ENCODE measurements at places on chromosomes 13 and 19. TPM values are rescaled to one million over a fixed set of nuclear protein-coding genes. Genes with fewer than 3 reads are reported as not detected.

- DNase-seq = no peak
- peaks cover 6% of the 10 kb centered on the region for H3K4me1 ChIP-seq
- H3K27me3 ChIP-seq = peaks cover 2% of the 10 kb centered on the region
- H3K4me3 ChIP-seq = no peak overlapping the region
These were observed 23.3 kb downstream of the SIGLECL1 start for GRCh38 chr19:51274049-51274770.

- H3K4me1 ChIP-seq = no peaks in the 10 kb centered on the region
- no peak for DNase-seq
- H3K27ac ChIP-seq = no peak overlapping the region
- no peak overlapping the region for H3K4me3 ChIP-seq
- H3K27me3 ChIP-seq = no peaks in the 10 kb centered on the region
- peaks cover 45% of the 10 kb centered on the region for H3K36me3 ChIP-seq
These were observed 41.9 kb downstream of the CARS2 start for GRCh38 chr13:110664041-110664440.

Gene ZNF836
- 26.2 TPM for total RNA-seq

- H3K27ac ChIP-seq = no peak overlapping the region
- DNase-seq = peak; percentile 53
- no peaks in the 10 kb centered on the region for H3K27me3 ChIP-seq
- H3K36me3 ChIP-seq = no peaks in the 10 kb centered on the region
These were observed 1142.8 kb downstream of the PCDH9 start for GRCh38 chr13:66087269-66087710.

- H3K4me3 ChIP-seq = peak overlapping the region; percentile 76
- no peak for DNase-seq
- H3K4me1 ChIP-seq = peaks cover 55% of the 10 kb centered on the region
- H3K36me3 ChIP-seq = peaks cover 34% of the 10 kb centered on the region
These were observed 729 bp downstream of the STK11 start for GRCh38 chr19:1206150-1206863.

DNA sequence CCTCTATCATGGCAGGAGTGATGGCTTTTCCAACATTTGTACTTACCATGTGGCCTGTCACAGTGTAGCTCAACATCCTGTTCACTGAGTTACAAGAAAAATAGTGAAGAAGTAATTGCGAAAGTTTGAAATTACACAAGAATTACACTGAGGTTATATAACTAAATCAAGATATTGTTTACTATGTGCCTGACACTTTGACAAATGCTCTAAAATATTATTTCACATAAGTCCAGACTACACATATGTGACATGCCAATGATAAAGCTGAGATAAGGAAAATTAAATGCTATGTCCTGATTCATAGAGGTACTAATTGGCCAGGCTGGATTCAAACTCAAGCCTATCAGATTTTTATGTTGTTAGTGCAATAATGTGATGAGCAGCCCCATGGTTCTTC, 451.7 kb downstream of the PCDH9 start:
- DNase-seq = no peak
- no peaks in the 10 kb centered on the region for H3K4me1 ChIP-seq
- H3K36me3 ChIP-seq = no peaks in the 10 kb centered on the region
- H3K27me3 ChIP-seq = no peaks in the 10 kb centered on the region

Gene OR7C1
- 0.10 TPM for total RNA-seq

Gene MEF2B
- not detected for total RNA-seq

Gene PSG1
- total RNA-seq = not detected

Measured in spinal cord (tissue), 10 donors.